ENCODE measurements at places on chromosomes 2 and 18.

GRCh38 chr2:121804997-121805765 is 49.7 kb downstream of the TSN start:
- no peak for DNase-seq

- no peak for DNase-seq
These were observed 54.5 kb upstream of the ACMSD start for GRCh38 chr2:134783912-134784311.

DNA sequence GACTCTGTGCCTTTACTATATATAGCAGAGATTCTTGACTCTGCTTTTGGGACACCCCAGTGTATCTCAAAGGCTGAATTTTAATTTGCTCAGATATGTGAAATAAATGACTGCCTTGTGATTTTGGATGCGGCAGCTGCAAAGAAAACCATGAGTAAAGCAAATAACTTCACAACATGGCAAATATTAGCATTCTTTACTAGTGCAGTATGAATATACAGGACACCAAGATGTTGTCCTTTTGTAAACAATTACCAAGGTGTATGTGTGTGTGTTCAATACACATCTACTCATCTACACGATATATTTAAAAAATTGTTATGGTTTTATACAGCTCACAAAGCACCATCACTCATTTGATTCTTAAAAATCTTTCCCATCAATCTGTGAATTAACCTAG is 70.6 kb upstream of the TCF4 start:
- DNase-seq, result no peak

- no peak for DNase-seq
These were observed 125.8 kb upstream of the CDH19 start for GRCh38 chr18:66729442-66730239.

- DNase-seq, result no peak
These were observed 48.5 kb downstream of the IL1R2 start for GRCh38 chr2:102040229-102040628.

DNA sequence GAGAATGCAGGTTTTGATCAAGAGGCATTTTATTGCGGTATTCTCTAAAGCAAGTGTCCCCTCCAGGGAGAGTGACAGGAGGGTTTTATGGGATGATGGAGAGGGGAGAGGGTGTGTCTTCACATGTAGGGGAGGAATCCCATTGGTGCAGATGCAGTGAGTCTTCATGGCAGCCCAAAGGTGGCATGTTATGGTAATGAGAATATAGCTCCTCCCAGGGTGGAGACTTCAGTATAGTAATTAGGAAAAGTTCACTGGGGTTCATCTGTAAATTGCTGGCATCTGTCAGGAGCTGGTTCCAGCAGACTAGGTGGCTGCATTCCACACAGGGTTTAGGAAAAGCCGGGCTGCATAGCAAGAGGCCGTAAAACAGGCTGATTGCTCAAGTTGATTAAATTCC is 230.7 kb upstream of the CCDC68 start:
- DNase-seq, result no peak

GRCh38 chr2:238103465-238104225 is 3.5 kb downstream of the ESPNL start:
- no peak for DNase-seq

DNA sequence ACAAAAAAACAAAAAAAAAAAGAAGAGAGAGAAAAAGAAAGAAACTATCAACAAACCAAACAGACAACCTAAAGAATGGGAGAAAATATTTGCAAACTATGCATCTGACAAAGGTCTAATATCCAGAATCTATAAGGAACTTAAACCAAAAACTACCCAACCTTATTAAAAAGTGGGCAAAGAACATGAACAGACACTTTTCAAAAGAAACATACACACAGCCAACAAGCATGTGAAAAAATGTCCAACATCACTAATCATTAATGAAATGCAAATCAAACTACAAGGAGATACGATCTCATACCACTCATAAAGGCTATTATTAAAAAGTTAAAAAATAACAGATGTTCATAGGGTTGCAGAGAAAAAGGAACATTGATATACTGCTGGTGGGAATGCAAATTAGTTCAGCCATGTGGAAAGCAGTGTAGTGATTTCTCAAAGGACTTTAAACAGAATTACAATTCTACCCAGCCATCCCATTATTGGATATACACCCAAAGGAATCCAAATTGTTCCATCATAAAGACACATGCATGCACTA is 7.2 kb upstream of the POLE4 start:
- no peak for DNase-seq

GRCh38 chr2:22944143-22944542 is 440.8 kb upstream of the KLHL29 start:
- DNase-seq, result no peak

GRCh38 chr2:60054571-60055340 is 498.7 kb downstream of the BCL11A start:
- DNase-seq, result no peak

All from frontal cortex (tissue), 4 donors.